HEK293T (cell line): ENCODE measurements at places on chromosomes 7 and 10.

DNA sequence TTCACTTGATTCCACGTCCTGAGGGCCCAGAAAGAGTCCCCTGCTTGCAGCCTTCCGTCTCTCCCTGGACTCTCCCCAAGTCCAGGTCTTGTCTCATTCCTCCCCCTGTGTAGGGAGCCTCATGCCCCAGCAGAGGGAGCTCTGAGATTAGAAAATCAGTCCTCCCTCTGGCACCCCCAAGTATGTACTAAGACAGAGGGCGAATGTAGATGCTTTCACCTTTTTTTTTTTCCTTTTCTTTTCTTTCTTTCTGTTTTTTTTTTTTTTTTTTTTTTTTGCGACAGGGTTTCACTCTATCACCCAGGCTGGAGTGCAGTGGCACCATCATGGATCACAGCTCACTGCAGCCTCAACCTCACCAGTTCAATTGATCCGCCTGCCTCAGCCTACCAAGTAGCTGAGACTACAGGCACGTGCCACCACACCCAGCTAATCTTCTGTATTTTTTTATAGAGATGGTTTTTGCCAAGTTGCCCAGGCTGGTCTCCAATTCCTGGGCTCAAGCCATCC, 10.3 kb downstream of the SFXN3 start:
- DNase-seq: peak; percentile 85

DNA sequence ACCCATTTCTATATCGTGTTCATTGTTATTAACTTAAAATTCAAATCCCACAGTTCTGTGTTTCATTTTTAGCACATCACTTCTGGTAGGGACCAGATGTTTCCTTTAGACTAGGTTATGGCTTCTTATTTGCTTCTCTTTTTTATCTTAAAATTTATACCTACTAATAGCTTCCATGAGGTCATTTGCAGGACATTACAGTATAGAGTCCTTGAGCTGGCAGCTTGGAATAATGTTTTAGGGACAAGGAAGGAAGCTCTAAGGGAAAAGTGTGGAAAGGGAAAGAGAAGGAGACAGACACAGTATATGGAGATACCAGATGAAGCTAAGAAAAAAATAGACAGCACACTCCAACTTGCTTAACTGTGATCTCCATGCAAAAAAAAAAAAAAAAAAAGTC, 48.8 kb upstream of the CD36 start:
- no peak for DNase-seq

DNA sequence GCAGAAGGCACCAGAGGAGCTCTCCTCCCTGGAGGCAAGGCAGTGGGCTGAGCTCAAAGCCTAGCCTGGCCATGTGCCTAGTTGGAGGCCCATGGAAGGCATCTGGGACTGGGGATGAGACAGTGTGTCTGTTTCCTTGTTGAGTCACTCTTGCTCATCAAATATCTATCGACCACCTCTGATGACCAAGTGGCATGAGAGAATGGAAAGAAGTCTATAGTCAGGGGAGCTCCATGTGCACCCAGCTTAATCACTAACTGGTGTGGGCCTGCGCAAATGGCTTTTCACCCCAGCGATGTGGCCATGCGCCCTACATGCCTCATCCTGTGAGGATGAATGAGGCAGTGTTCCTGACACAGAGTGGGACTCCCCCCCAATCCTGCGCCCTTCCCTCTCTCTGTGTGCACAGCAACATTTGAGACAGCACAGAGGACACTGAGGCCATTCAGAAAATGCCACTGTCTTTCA, 229.9 kb downstream of the RPS24 start:
- no peak for DNase-seq

DNA sequence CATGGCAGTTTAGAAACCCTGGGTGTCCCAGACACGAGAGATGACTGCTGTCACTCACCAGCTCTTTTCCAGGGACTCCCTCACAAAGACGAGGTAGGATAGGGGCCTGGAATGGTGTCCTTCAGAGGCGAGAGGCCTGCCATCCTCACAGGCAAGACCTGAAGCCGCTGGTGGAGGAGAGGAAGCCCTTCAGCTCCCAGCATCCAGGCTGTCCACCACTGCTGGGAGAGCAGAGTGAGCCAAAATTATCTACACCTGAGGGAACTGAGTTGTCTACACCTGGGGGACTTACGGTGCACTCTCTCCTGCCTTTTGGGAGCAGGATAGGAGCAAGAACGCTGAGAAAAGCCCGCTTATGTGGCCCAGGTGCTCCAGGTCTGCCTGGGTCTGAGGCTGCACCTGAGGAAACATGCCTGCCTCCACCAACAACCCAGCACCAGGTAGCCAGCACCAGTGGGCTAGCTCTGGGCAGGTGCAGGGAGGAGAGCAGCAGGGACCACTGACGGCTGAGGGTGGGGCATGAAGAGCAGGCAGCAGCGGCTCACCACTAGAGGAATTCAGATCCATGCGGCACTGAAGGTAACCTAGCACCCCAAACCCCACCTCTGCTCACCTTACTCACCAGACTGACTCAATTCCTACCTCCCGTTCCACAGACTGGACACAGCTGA, 357.2 kb downstream of the SH2D4B start:
- DNase-seq: no peak
